ENCODE measurements at places on chromosomes 4 and X.

GRCh38 chr4:81084634-81085033, 54.1 kb downstream of the BMP3 start:
- H3K27ac ChIP-seq, result no peak overlapping the region
- no peak for DNase-seq
- no peak overlapping the region for H3K4me3 ChIP-seq
- no peaks in the 10 kb centered on the region for H3K4me1 ChIP-seq
- H3K36me3 ChIP-seq, result no peaks in the 10 kb centered on the region
- peaks cover 2% of the 10 kb centered on the region for H3K27me3 ChIP-seq

DNA sequence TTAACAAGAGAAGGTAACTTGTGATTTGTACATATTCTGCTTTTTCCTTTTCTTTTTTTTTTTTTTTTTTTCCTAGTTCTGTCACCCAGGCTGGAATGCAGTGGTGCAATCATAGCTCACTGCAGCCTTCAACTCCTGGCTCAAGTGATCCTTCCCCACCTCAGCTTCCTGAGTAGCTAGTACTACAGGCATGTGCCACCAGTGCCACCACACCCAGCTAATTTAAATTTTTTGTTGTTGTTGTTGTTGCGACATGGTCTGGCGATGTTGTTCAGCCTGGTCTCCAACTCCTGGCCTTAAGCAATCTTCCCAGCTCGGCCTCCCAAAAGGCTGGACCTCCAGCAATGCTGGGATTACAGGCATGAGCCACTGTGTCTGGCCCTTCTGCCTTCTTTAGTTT, 1.5 kb upstream of the TACR3 start:
- H3K4me1 ChIP-seq, result no peaks in the 10 kb centered on the region
- H3K4me3 ChIP-seq, result no peak overlapping the region
- no peak overlapping the region for H3K27ac ChIP-seq

DNA sequence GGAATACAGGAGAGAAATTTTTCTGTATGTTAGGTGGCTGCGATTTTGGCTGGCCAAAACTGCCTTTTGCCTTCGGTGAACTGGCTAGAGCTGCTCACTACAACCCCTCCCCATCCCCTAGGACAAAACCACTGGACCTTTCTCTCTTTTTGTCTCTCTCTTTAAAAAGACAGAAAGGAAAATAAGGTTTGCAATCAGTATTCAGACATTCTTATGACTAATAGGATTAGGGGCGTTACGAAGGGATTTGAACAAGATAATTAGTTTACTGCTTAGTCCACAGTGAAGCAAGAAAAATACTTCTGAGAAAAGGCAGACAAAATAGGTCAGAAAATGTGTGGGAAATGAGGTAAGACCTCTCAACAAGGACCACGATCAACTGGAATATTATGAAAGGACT, 180.4 kb downstream of the SLIT2 start:
- no peaks in the 10 kb centered on the region for H3K4me1 ChIP-seq
- H3K27ac ChIP-seq, result no peak overlapping the region
- no peak overlapping the region for H3K4me3 ChIP-seq
- no peaks in the 10 kb centered on the region for H3K36me3 ChIP-seq
- H3K27me3 ChIP-seq, result peaks cover 2% of the 10 kb centered on the region

- peaks cover 2% of the 10 kb centered on the region for H3K4me1 ChIP-seq
- no peak for DNase-seq
These were observed 52.3 kb downstream of the PALLD start for GRCh38 chr4:168549143-168549542.

DNA sequence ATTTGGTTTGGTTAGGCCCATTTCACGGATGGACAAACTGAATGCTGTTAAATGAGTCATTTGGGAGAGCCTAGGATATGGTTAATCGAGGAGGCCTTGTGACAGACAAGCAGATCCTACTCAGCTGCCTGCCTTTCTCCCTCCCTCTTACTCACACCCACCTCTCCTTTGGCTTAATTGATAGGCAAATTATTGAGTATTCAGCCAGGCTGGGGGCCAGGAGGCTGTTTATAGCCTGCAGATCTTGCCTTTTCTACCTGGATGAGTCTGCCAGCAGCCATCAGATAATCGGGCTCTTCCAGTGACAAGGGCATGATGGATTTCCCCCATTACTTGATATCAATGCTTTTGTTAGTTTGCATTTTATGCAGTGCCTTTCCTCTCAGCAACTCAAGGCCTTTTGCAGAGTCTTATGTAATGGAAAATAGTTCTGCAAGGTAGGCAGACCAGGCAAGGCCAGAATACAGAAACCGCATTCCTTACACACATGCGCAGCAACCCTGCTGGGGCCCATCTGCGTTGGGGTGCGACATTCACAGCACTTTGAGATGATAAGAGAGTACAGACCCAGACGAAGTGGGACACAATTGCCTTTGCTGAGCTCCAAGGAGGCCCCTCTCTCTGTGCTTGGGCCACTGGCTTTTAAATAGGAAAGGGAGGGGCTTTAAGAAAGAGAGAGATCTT, 96.2 kb upstream of the ATP6AP2 start:
- no peaks in the 10 kb centered on the region for H3K36me3 ChIP-seq
- peaks cover 4% of the 10 kb centered on the region for H3K4me1 ChIP-seq
- no peak for DNase-seq
- H3K27me3 ChIP-seq, result no peaks in the 10 kb centered on the region

Measured in activated CD4-positive, alpha-beta T cell treated with anti-CD3 and anti-CD28 coated beads for 36 hours (primary cell).